LNCaP clone FGC (cell line): ENCODE measurements at places on chromosomes 6 and 20.

GRCh38 chr6:41288030-41288753 is 1.7 kb upstream of the TREM1 start:
- DNase-seq: peak; percentile 63

DNA sequence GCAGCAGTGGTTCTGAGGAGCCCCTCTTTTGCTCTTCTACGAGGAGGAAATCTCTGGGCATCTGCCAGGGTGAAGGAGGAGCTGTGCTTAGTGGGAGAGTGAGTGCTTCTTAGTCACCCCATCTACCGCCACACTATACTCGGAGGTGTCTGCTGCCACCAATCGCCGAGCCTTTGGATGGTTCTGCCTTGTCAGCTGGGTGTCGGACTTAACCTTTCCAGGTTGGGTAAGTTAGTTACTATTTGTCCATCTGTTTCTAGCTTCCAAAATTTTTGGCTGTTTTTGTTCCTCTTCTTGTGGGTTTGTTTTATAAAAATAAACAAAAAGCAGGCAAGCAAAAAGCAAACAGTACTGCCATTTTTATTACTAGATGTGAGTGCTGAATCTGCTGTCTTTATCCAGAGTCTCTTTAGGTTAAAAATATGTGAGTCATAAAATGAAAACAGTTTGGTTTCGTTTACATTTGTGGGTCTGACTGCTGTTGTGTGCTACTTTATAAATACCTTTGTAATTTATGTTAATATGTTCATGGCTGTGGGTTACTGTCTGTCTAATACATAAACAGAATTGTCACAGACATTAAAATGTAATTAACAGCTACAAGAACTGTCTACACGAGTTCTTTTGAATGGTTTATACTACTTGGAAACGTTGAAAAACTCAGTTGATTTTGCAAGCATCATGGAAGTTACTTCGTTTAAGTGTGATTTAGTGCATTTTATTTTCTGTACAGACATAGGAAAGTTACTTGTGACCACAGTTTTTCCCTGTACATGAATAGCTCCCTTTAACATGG is 89.2 kb downstream of the ARID1B start:
- no peak for DNase-seq

GRCh38 chr6:75317503-75318206 is 33.1 kb upstream of the TMEM30A start:
- DNase-seq: no peak

- no peak for DNase-seq
Observed at GRCh38 chr6:126848119-126848518, 270.4 kb upstream of the RSPO3 start.

GRCh38 chr6:153131037-153131981 is at the start of gene RGS17:
TSS of gene RGS17 (minus strand) at chr6:153131282. CDS start at chr6:153044018, 87,264 bp downstream.
- no peak for DNase-seq
